Activated CD8-positive, alpha-beta memory T cell treated with anti-CD3 and anti-CD28 coated beads, Interleukin-2, amount 50 U/mL, for 48 hours (primary cell): ENCODE measurements at places on chromosomes 4 and X.
A peak's percentile ranks its signal among the peaks of the same experiment; 100 is the strongest.

DNA sequence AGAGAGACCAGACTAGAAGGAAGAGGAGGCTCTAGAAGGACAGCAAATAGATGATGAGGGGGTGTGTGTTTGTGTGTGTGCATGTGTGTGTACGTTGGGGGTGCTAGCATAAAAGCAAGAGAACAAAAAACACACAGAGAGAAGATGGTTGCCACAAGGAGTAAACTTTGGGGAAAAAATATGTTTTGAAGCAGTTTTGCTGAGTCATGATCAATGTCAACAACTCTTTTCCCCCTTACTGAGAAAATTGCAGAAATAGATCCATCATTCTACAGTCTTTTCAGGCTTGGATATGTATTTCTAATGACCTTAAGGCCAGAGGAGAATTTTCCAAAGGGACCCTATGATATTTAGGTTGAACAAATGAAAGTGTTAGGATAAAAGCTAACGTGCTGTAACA lies 89.0 kb upstream of the NHS start:
- no peak for DNase-seq

GRCh38 chr4:26715636-26716242 lies 131.9 kb downstream of the TBC1D19 start:
- DNase-seq: no peak

GRCh38 chrX:45445745-45446412 lies 245.2 kb upstream of the DIPK2B start:
- DNase-seq: no peak

GRCh38 chr4:111666826-111667360 lies 478.4 kb upstream of the FAM241A start:
- DNase-seq: no peak

DNA sequence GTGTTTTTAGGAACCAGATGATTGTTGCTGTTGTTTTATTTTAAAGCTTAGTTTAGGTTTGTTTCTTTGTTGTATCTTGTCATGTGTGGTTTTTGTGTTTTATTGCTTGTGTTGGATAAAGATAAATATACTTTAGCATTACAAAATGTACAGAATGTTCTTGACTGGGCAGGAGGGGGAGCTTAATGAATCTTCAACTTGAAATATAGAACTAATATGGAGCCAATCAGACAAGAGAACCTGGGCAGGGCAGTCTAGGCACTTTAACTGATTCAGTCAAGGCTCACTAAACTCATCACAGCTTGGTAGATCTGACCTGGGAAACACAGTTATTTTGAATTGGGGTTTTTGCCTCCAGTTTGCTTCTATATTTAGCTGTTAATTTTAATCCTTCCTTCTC lies 304.2 kb downstream of the ARHGAP24 start:
- no peak for DNase-seq

DNA sequence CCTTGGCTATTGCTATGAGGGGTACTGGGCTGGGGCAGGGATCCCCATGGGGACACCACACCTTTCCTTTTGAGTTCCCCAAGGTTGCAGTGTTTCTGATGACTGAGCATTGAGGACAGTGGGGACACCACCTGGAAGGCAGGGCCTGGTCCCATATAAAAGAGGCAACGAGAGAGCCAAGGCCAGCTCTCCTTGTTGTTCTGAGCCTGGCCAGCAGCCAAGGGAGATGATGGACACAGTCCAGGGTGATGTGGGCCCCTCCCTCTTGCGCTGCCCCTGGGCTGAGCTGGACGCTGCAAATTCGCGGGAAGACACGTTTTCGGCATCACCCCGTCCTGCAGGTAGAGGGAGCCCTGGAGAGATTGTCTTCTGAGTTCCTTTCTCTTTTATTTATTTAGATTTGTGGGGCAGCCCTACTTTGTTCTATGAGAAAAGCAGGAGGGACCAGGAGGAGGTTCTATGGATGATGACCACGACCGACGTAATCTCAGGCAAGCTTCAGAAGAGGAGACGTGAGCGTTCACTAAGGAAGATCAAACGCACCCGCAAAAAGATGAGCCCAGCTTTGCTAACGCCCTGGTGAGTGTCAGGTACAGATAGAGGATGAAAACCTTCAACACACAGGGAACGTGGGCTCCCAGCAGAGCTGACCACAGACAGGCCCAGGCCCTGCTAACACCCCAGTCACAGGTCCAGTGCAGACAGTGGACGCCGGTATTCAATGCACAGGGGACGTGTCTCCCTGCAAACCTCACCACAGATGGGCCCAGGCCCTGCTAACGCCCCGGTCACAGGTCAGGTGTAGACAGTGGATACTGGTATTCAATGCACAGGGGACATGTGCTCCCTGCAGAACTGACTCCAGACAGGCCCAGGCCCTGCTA lies 97.4 kb downstream of the SHOX start:
- DNase-seq: no peak

GRCh38 chr4:94758141-94758699 lies 465 bp downstream of the BMPR1B start:
- peak; percentile 61 for DNase-seq

DNA sequence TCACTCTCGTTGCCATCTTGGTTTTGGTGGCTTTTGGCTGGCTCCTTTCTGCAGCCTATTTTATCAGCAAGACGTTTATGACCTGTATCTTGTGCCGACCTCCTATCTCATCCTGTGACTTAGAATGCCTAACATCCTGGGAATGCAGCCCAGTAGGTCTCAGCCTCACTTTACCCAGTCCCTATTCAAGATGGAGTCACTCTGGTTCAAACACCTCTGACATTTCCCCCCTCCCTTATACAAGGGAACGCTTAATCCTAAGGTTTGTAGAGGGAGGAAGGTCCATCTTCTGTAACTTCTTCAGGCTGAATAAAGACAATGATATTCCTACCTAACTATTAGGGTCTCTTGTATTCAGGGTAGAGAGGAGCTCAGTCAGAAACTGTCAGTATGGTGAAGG lies 79.3 kb upstream of the SPANXB1 start:
- DNase-seq: no peak

DNA sequence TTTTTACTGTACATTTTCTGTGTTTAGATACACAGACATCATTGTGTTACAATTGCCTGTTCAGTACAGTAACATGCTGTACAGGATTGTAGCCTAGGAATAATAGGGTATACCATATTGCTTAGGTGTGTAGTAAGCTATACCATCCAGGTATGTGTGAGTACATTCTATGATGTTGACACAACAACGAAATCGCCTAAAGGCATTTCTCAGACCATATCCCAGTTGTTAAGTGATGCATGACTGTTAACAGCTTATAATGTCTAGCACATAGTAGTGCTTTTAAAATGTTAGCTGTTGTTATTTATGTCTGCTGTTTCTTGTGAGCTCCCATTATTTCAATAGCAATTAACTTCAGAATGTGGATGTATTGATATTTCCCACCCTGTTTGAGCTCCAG lies 4.5 kb downstream of the PRRG1 start:
- DNase-seq: no peak

DNA sequence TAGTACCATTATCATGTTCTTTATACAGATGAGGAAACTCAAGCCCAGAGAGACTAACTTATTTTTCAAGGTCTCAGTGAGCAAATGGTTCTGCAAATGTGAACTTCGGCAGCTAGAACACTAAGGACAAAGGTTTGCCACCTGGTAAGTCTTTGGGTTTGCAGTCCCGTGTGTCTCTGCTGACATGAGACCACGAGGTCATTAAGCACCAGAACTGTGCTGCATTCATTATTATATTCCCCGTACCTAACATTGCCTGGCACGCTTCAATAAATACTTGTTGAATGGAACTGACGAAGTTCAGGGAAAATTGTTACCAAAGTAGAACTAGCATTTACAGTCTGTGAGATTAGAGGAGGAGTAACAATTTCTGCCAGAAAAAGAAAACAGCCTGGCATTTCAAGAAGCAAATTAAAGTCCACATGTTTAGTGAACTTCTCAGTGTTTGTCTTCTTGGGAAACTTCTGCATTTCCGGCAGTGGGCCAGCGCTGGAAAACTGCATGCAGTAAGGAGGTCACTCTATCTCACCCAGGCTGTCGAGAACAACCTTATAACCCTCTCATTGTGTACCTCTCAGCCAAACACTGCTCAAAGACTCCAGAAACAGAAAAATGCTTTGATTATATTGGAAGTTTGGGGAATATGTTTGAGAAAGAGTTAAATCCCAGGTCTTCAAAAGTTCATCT lies 67.4 kb upstream of the CPEB2 start:
- no peak for DNase-seq

DNA sequence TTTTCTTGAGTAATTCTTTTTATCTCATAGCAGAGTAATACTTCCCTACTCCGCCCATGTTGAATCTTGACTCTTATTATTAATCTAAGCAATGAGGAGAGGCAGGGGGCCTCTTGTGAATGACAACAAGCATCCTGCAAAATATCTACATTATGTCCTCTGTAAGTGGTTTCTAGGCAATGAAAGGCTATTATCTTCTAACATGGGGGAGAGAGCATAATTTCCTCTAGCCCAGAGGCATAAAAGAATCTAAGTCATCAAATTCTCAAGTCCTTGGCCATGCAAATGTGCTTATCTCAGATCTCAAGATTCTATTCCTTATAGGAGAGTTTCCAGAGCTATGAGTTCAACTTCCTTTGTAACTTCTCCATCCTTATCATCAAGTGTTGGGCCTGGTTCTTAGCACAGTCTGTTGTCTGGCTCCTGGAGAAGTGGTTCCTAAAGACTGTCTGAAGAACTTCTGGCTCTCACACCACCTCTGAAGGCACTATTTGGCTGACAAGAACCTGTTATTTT lies 423.1 kb upstream of the INTU start:
- no peak for DNase-seq

DNA sequence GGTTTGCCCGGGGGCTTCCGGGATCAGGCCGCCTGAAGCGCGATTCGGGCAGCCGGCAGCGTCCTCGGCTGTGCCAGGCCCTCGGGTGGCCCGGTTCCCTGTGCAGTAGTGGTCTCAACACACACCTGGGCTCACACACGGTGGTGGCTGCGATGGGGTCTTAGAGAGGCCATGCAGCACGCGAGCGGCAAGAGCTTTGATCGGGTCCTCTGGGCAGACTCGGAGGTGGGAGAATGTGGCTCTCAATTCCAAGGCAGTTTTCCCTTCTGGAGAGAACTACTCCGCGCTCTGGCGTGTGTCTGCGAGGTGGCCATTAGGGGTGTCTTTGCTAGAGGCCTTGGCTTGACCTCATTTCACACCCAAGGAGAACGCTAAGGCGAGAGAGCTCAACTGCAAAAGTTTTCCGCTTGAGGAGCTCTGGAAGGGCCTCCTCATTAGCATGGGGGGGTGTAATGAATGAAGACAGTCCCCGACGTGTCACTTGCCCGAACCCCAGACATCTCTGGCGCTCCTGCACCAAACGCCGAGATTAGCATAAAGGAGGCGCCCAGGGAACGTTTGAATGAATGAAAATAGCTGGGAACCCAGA lies 771 bp upstream of the RBPJ start:
- no peak for DNase-seq
